ENCODE measurements at places on chromosomes 5 and 9.

DNA sequence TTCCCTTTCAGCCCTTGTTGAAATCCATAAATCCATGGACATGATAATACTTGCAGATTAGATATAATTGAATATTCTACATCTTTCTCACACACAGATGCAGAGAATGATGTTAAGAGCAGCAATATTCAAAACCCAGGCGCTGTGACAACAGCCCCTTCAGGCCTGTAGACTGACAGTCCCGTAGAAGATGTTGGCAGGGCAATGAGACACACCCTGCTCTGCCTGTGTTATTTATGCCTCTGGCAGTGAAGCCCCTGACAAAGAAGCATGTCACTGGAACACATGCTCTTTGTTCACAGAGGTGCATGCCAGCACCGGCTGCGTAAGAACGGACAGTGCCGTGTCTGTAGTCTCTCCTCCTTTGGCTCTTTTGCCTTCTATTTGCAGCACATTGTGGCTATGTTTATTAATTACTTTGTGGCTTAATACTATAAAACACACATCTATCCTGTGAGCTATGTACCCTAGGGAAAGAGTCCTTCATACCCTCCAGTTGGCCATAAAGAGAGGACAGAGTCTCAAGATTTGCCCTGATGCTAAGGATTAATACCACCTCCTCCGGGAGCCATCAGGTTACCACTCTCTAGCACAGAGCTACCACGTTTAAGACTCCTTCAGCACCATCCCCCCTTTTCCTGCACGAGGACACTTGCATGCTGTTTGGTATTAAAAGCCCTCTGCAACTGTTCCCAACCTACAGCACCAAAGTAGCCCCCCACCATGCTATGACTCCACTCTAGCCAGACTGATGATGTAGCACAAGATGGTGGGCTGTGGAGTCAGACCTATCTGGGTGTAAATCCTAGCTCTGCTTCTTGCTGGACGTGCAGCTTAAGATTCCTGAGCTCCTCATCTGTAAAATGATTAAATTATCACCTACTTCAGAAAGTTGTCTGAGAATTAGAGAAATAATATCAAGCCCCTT, 2.0 kb upstream of the ANP32B start:
- DNase-seq: no peak

DNA sequence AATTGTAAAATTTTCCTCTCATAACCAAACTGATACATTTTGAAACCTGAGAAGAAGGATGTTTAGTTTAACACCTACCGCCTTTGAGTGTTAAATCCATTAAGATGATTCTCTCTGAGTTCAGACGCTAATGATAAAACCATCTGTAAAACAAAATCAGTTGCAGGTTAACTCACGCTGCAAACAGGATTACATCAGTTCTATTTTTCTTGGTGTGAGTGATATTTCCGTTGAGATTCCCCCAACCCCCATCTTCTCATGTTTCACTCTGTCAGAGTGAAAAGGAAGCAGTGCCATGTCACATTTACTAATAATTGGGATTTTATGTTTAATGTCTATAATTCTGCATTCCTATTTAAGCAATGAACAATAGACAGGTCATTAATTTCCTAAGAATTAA, 146.5 kb downstream of the FANCC start:
- DNase-seq: no peak

GRCh38 chr5:127865273-127865672, 162.1 kb downstream of the CCDC192 start:
- DNase-seq: no peak

DNA sequence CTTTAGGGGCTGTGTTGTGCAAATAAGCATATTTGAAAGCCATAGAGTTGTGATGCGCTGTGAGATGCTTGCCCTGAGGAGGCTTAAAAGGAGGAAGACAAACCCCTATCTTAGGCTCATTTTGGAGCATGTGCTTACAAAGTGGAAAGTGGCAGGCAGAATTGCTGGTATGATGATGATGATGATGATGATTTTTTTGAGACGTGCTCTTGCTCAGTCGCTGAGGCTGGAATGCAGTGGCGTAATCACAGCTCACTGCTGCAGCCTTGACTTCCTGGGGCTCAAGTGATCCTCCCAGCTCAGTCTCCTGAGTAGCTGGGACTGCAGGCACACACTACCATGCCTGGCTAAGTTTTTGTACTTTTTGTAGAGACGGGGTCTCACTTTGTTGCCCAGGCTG, 1.7 kb downstream of the CNOT8 start:
- peak; percentile 53 for DNase-seq

DNA sequence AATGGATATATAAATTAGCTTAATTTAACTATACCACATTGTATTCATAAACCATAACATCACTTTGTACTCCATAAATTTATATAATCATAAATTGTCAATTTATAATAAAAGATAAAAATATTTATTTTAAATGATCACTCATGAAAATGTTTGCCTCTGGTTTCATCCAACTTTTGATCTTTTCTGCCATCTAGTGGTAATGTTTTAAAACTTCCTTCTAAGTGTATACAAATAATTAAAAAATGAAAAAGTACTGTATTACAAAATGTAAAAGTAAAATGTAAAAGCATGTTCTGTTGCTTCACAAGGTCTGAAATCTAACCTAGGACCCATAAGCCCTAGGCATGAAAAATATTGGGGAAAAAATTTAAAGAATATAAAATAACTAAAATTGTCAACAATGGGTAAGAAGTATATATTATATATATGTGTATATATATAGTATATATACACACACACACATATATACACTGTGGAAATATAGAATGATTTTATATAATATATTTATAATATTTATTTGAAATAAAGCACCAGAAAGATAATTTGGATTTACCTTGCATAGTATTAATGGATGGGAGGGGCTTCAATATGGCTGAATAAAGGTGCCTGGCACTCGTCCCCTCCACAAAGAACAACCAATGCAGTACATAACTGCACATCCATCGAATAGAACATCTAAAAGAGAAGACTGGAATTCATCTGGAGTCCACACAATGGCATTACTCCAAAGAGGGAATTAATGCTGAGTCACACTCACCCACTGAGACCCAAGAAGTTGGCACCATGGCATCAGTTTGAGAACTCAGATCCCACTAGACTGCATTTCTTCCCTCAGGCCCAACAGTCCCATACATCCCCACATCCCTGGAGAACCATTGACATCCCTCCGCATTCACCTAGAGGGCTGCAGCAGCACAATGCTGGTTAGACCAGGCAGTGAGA, 32.5 kb downstream of the ANXA1 start:
- no peak for DNase-seq

DNA sequence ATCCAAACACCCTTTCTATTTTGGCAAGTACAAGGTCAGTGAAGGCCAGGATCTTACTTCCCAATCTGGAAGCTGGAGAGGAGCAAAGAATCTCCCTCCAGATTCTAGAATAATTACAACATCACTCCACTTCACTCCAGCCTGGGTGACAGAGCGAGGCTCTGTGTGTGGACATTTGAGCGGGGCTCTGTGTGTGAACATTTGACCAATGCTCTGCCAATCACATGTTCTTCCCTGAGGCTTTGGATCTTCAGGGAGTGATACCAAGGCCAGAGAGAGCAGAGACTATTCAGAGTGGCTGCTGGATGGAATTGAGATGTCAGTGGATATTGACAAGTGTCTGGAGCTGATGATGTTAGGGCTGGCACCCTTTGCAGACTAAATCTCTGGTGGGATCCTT, 24.7 kb upstream of the ANKRD34B start:
- DNase-seq: no peak

- DNase-seq: no peak
Measured at GRCh38 chr5:103918668-103919367, 356.2 kb upstream of the NUDT12 start.

DNA sequence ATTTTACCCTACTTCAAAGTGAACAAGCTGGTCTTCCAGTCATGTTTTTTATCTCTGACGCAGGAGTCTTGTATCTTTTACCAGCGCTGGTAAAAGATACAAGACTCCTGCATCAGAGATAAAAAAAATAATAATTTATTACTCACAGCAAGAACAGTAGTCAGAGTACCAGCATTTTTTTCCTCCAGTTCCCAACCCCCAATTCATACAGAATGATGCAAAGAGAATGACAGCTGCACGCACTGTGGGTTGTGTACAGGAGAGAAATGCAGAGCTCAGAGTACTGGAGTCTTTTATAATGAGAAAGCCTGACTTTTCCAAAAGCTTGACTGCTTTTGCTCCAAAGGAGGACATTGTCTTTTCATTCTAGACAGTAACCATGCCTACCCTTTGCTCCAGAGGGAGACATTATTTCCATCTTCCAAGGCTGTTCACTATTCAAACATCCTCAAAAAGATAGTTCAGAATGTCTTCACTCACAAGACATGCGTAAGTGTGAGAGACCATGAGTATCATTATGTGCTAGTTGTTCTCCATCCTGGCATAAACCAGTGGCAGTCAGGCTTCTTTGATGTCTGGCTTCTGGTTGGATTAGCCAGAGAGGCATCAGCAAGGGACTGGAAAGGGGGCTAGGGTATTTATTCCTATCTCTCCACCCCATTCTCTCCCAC, 14.3 kb upstream of the RANBP6 start:
- no peak for DNase-seq

- DNase-seq: no peak
Measured at GRCh38 chr9:22165144-22165543, 156.0 kb upstream of the CDKN2B start.

GRCh38 chr5:76787237-76787636, 31.6 kb upstream of the F2RL1 start:
- DNase-seq: no peak

DNA sequence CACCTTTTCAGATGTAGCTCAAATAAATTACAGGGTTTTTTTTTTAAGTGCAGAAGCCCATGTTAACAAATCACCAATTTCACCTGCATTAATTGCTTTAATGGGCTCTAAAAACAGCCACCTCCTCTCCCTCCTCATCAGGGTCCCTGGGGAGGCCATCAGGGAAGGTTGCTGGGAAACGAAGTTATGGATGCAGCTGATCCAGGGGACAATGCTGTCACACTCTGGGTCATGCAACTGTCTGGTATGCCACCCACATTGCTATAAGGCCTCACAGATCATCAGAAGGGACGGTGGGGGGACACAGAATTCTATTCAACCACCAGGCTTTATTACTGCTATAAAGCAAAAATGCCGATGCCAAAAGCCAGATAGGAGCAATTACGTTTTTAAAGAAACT, 9.3 kb downstream of the WHRN start:
- no peak for DNase-seq

GRCh38 chr5:172076761-172077244, 70.4 kb upstream of the FBXW11 start:
- DNase-seq: no peak

- DNase-seq: no peak
Measured at GRCh38 chr5:117102591-117102990, 528.0 kb upstream of the SEMA6A start.

DNA sequence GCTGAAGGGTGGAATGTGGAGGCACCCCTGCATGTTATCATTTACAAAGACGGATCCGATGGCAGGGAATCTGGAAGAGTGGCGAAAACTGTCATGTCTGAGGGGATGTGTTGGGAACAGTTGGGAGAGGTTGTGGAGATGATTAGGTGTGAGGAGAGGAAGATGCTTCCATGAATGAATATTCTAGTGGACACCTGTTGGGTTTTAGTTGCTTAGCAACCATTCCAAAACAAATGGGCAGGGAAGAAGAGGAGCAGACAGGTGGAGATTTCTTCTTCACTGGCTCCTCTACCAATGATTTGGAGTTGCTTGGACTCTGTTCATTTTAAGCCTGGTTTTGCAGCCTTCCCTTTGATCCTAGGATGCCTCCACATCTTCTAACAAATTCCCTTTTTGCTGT, 465.3 kb upstream of the CLINT1 start:
- DNase-seq: no peak

GRCh38 chr9:12368569-12368968, 324.6 kb upstream of the TYRP1 start:
- no peak for DNase-seq

DNA sequence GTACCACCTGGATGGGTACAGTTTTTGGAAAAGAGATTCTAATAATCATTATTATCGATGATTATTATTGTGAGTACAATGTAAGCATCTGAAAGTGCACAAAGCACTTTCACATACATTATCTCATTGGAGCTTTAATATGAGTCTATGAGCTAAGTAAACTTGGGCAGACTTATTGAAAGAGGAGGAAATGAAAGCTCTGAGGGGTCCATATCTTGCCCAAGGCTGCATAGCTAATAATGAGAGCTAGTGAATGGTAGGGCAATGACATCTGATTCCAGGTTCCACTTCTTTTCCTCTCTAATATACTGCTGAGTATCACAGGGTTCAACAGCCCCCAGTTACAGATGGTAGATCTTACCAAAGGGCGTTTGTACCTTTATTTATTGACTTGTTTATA, 26.1 kb downstream of the TIMD4 start:
- no peak for DNase-seq

DNA sequence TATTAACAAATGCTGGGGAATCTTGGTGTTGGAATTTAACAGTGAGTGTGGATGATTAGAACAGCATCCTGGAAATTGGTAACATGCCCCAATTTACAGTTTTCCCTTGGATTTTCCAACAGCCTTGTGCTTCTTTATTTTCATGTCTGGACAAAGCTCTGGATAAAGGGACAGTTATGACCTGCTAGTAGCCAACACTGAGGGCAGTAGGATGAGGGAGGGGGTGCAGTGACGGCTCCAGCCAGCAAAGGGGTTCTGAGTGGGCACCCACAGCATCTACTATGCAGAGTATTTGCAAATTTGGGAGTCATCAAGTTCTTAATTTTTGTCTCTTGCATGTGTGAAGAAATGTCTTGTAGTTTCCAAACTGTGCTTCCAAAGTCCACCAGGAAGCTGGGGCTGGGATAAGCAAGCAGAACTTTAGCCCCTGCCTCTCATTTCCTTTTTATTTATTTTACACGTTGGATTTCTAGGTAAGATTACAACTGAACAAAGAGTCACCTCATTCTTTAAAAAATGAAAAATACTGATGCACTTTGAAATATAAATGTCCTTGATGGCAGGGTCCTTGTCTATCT, 63.0 kb upstream of the SELENOP start:
- DNase-seq: no peak

DNA sequence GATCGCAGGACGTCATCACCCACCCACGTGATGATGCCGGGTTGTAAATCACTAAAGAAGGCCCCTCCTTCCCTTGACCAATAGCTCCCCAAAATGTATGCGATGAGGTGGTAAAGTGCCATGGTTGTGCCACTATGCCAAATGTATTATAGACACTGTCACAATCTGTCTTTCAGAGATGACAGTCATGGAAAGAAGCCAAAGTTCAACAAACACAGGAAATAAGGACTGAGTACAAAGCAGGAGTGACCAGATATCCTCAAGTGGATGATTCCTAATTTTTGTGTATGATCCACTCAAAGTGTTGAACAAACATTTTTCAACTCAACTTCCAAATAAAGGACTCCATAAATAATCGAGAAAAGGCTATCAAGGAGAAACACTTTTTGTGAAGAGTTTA, 12.5 kb downstream of the GLIS3 start:
- no peak for DNase-seq

GRCh38 chr5:58107704-58108103, 352.2 kb downstream of the PLK2 start:
- no peak for DNase-seq

GRCh38 chr5:165101709-165102108, 1596.3 kb downstream of the MAT2B start:
- no peak for DNase-seq

All from activated CD8-positive, alpha-beta memory T cell treated with anti-CD3 and anti-CD28 coated beads, Interleukin-2, amount 50 U/mL, for 48 hours (primary cell).